ENCODE measurements at places on chromosomes 2 and 18. TPM values are rescaled to one million over a fixed set of nuclear protein-coding genes. Genes with fewer than 3 reads are reported as not detected.

PPP4R1 gene
- 11.7 TPM for polyA plus RNA-seq

- DNase-seq: no peak
These were observed 1.3 kb downstream of the TAF1B start for GRCh38 chr2:9844576-9844975.

FAM237A gene
- not detected for polyA plus RNA-seq

DNA sequence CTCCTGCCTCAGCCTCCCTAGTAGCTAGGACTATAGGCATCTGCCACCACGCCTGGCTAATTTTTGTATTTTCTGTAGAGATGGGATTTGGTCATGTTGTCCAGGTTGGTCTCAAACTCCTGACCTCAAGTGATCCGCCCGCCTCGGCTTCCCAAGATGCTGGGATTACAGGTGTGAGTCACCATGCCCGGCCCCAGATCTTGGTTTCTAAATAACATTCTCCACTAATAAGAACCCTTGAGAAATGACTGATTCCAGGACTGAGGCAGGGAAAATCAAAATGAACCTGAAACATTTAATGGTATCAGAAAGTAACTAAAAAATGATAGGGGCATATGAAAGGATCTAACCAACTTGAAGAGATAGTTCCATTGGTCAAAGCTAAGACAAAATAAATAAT lies 34.0 kb downstream of the BMPR2 start:
- DNase-seq: no peak

GRCh38 chr2:119549241-119549640 lies 5.0 kb downstream of the CFAP221 start:
- DNase-seq: no peak

- DNase-seq: no peak
These were observed 8.1 kb downstream of the SIX2 start for GRCh38 chr2:45000921-45001868.

Data from liver (tissue), 10 donors.